ENCODE measurements at places on chromosomes 5 and 9.

- H3K27ac ChIP-seq: no peak overlapping the region
- H3K27me3 ChIP-seq: no peaks in the 10 kb centered on the region
- H3K36me3 ChIP-seq: no peaks in the 10 kb centered on the region
Observed at GRCh38 chr9:23496489-23497136, 329.4 kb downstream of the ELAVL2 start.

- H3K27me3 ChIP-seq: no peaks in the 10 kb centered on the region
- no peak overlapping the region for H3K27ac ChIP-seq
- no peak for DNase-seq
- peaks cover 5% of the 10 kb centered on the region for H3K36me3 ChIP-seq
- H3K4me3 ChIP-seq: no peak overlapping the region
Observed at GRCh38 chr5:78016863-78017529, 240.9 kb upstream of the TBCA start.

DNA sequence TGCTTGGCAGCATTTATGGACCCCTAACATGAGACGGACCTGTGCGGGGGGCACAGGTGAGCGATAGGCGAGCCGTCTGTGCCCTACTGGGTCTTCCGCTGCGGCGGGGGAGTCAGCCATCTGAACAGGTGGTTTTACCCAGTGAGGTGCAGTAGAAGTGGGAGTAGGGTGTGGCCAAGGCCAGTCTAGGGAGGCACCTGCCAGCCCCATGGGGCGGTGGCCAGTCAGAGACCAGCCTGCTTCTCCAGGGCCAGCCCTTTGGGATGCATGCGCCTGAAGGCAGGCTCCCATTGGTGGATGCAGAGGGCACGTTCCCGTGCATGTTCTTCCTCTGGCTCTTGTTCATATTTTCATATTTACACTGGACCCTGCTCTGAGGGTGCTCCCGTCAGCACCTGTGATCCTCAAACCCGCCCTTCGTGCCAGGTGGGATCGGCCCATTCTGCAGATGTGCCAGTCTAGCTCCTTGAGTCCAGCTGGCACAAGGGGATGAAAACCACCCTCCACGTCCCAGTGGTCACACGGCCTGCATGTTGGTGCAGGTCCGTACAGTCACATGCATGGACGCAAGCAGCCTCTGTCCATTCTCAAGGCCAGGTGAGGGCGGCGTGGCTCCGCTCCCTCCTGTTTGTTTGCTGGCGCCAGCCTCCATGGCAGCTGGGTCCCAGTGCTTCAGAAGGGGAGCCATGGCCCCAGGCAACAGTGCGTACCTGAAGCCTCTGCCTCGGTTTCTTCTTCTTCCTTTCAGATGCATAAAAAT, 9.0 kb downstream of the COL5A1 start:
- H3K27me3 ChIP-seq: peaks cover 4% of the 10 kb centered on the region
- H3K36me3 ChIP-seq: no peaks in the 10 kb centered on the region
- H3K4me1 ChIP-seq: no peaks in the 10 kb centered on the region

DNA sequence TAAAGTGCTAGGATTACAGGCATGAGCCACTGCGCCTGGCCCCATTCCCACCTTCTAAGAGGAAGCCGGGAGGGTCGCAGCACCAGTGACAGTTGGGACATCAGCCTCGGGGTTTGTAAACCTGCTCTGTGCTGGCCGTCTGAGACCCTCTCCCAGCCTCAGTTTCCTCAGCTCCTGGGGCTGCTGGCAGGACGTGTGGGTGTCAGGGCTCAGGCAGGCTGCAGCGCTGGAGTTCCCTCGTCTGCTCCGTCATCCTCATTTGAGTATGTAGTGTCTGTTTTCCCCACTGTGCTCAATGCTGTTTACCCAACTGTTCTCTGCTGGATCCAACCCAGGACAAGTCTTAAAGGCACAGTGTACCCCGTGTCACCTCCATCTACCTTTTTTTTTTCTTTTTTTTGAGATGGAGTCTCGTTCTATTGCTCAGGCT, 2.0 kb upstream of the NINJ1 start:
- H3K4me1 ChIP-seq: peaks cover 32% of the 10 kb centered on the region
- peak overlapping the region; percentile 99 for H3K27ac ChIP-seq
- H3K36me3 ChIP-seq: peaks cover 2% of the 10 kb centered on the region

- no peak for DNase-seq
- peaks cover 17% of the 10 kb centered on the region for H3K27me3 ChIP-seq
- H3K27ac ChIP-seq: no peak overlapping the region
Observed at GRCh38 chr5:111772456-111773122, 15.6 kb upstream of the NREP start.

GRCh38 chr5:116546743-116547124, 27.9 kb downstream of the SEMA6A start:
- H3K4me3 ChIP-seq: no peak overlapping the region
- peaks cover 4% of the 10 kb centered on the region for H3K36me3 ChIP-seq
- H3K4me1 ChIP-seq: no peaks in the 10 kb centered on the region
- H3K27me3 ChIP-seq: no peaks in the 10 kb centered on the region
- no peak for DNase-seq
- H3K27ac ChIP-seq: no peak overlapping the region

DNA sequence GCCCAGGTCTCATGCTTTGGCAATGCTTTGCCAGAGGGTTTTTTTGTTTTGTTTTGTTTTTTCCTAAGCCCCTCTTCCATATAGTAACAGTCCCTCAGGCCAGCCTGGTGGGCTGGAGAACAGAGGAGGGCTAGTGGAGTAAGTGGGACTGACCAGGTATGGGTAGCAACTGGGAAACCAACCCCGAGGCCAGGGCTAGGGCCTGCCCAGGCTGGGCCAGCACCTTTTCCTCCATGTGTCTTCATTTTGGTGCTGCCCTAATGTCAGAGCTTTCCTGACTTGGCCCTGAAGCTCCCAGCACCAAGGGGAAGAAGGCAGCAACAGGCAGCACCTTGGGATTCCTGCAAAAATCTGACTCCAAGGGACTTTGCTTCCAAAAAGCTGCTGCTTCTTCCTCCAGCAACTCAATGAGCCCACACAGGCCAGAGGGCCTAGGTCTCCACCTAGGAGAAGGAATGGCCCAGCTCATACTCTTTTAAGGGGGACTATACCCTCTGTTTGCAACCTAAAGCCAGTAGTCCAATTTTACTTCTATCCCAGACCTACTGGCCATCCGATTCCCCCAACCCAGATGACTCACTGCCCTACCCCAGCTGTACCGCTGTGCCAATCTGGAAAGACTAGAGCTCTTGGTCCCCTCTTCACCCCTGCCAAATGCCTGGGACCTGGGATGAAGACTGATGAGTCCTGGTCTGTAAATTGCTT, 105.1 kb downstream of the PSD2 start:
- no peaks in the 10 kb centered on the region for H3K4me1 ChIP-seq
- no peak overlapping the region for H3K4me3 ChIP-seq
- no peak overlapping the region for H3K27ac ChIP-seq
- no peak for DNase-seq
- no peaks in the 10 kb centered on the region for H3K36me3 ChIP-seq

DNA sequence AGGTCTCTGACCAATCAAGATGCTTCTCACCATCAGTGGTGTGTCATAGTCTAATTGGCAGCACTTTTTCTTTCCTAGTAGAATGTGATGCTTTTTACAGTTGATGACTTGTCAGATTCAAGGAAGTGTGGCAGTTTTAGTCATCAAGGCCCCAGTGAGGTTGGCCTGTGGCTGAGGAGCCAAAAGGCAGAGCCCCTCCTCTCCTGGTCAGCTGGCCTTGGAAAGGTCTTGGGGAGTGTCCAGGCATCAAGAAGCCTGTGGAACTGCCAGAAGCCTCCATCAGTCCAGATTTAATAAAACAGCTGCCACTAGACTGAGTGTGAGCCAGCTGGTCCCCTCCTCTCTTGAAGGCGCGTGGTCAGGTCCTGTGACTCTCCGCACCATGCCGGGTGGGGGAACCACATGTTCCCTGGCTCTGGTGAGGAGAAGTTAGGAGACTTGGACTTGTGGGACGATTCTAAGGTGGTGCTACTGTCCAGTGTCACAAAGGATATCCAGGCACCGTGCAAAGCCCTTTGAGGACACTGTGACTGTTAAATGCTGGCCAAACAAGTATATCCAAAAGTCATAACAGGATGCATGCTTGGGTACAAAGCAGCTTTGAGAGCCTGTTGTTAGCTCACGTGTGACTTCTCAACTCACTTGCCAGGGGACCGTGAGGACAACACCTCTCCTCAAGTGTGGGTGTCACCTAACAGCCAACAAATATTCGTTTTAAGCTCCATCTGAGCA, 6.1 kb upstream of the ANGPTL2 start:
- H3K27me3 ChIP-seq: no peaks in the 10 kb centered on the region
- no peak for DNase-seq
- peaks cover 7% of the 10 kb centered on the region for H3K4me1 ChIP-seq
- peaks cover 7% of the 10 kb centered on the region for H3K36me3 ChIP-seq
- H3K27ac ChIP-seq: no peak overlapping the region

GRCh38 chr5:150245111-150245789, 44.3 kb downstream of the CAMK2A start:
- H3K27me3 ChIP-seq: peaks cover 3% of the 10 kb centered on the region
- no peak for DNase-seq
- no peaks in the 10 kb centered on the region for H3K4me1 ChIP-seq
- no peak overlapping the region for H3K4me3 ChIP-seq
- no peaks in the 10 kb centered on the region for H3K36me3 ChIP-seq

- peaks cover 12% of the 10 kb centered on the region for H3K4me1 ChIP-seq
- H3K27me3 ChIP-seq: peaks cover 4% of the 10 kb centered on the region
- no peak for DNase-seq
- no peak overlapping the region for H3K27ac ChIP-seq
- H3K36me3 ChIP-seq: peaks cover 3% of the 10 kb centered on the region
Observed at GRCh38 chr9:34654323-34655051, 2.5 kb downstream of the IL11RA start.

GRCh38 chr5:95850391-95850894, 27.9 kb upstream of the GLRX start:
- H3K4me3 ChIP-seq: no peak overlapping the region
- H3K36me3 ChIP-seq: no peaks in the 10 kb centered on the region
- H3K4me1 ChIP-seq: no peaks in the 10 kb centered on the region
- H3K27ac ChIP-seq: no peak overlapping the region
- DNase-seq: no peak

DNA sequence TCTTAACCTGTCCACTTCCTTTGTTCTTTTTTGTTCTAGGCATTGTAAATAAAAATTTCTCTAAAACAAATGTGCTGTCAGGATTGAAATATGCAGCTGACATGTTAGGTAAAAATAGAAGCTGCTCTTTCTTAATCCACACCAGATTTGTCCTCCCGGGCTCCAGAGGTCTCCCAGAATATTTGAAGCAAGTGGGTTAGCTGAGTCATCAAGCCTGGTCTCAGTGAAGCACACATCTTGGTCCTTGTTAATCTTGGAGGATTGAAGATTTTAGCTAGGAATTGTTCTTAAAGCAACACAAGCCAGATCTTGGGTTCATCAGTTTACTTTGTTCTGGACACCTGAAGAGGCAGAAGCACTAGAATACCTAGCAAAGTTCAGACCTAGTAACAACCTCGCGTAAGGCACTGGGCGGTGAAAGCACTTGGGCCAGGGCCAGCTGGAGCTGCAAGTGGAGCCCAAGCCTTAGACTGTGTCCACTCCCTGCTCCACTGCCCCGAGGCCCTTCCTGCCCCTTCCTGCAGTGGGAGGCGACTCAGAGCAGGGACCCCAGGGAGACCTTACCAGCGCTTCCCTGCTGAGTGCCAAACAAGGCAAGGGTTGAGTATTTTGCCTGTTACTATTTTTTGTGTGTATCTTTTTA, 36.5 kb downstream of the HABP4 start:
- peaks cover 19% of the 10 kb centered on the region for H3K36me3 ChIP-seq
- peaks cover 8% of the 10 kb centered on the region for H3K4me1 ChIP-seq
- no peak overlapping the region for H3K27ac ChIP-seq
- H3K4me3 ChIP-seq: no peak overlapping the region

DNA sequence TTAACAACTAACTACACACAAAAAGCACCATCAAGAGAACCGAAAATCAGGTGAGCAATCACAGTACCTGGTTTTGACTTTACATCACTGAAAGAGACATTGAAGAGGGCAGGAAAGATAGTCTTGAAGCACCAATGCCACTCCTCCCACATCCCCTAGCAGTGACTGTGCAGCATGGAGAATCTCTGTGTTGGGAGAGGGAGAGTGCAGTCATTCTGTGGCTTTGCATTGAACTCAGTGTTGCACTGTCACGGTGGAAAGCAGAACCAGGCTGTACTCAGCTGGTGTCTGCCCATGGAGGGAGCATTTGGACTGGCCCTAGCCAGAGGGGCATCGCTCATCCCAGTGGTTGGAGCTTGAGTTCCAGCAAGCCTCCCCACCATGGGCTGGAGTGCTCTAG, 40.4 kb downstream of the C5 start:
- peaks cover 18% of the 10 kb centered on the region for H3K36me3 ChIP-seq
- H3K4me1 ChIP-seq: no peaks in the 10 kb centered on the region
- no peak overlapping the region for H3K27ac ChIP-seq
- H3K27me3 ChIP-seq: no peaks in the 10 kb centered on the region
- no peak overlapping the region for H3K4me3 ChIP-seq

GRCh38 chr5:116626272-116626723, 51.7 kb upstream of the SEMA6A start:
- H3K27ac ChIP-seq: no peak overlapping the region
- H3K27me3 ChIP-seq: peaks cover 1% of the 10 kb centered on the region
- H3K4me1 ChIP-seq: no peaks in the 10 kb centered on the region
- no peaks in the 10 kb centered on the region for H3K36me3 ChIP-seq
- H3K4me3 ChIP-seq: no peak overlapping the region
- no peak for DNase-seq

- H3K4me1 ChIP-seq: no peaks in the 10 kb centered on the region
- no peaks in the 10 kb centered on the region for H3K27me3 ChIP-seq
- H3K4me3 ChIP-seq: no peak overlapping the region
- no peak for DNase-seq
Observed at GRCh38 chr9:95107001-95107749, 210.3 kb downstream of the FANCC start.

- DNase-seq: no peak
- H3K4me3 ChIP-seq: peak within 1 kb of the TSS; percentile 94
- no peaks in the 10 kb centered on the region for H3K36me3 ChIP-seq
- H3K27ac ChIP-seq: peak within 1 kb of the TSS; percentile 89
- peaks cover 5% of the 10 kb centered on the region for H3K27me3 ChIP-seq
- H3K4me1 ChIP-seq: peaks cover 52% of the 10 kb centered on the region
Observed at GRCh38 chr5:170297589-170298462, at the start of gene LCP2. Gene LCP2, minus strand, starts transcription at chr5:170297777. Its CDS starts 166 bp downstream, at chr5:170297611.

- no peaks in the 10 kb centered on the region for H3K4me1 ChIP-seq
- no peaks in the 10 kb centered on the region for H3K36me3 ChIP-seq
- H3K4me3 ChIP-seq: no peak overlapping the region
- no peaks in the 10 kb centered on the region for H3K27me3 ChIP-seq
- DNase-seq: no peak
Observed at GRCh38 chr9:17653947-17654465, 75.1 kb downstream of the SH3GL2 start.

DNA sequence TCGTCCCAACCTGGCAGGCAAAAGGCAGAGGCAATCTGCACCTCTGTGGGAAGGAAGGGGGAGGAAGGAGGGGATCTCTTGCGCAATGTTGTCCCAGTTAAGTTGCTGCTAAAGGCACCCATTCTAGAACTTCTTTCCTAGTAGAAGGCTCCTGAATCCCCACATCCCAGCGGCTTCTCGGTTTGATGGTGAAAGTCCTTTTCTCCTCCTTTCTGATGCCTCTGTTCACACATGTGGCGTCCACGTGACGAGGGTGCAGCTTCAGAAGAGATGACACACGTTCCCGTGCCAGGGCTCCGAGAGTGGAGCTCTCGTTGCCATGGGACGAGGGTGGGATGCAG, 96.9 kb upstream of the FCN2 start:
- H3K27me3 ChIP-seq: peaks cover 10% of the 10 kb centered on the region
- no peak overlapping the region for H3K4me3 ChIP-seq
- no peaks in the 10 kb centered on the region for H3K4me1 ChIP-seq
- no peaks in the 10 kb centered on the region for H3K36me3 ChIP-seq
- no peak for DNase-seq
